ENCODE measurements at places on chromosomes 2 and 18.

- no peak for DNase-seq
These were observed 1.2 kb upstream of the ARHGAP28 start for GRCh38 chr18:6728331-6728730.

DNA sequence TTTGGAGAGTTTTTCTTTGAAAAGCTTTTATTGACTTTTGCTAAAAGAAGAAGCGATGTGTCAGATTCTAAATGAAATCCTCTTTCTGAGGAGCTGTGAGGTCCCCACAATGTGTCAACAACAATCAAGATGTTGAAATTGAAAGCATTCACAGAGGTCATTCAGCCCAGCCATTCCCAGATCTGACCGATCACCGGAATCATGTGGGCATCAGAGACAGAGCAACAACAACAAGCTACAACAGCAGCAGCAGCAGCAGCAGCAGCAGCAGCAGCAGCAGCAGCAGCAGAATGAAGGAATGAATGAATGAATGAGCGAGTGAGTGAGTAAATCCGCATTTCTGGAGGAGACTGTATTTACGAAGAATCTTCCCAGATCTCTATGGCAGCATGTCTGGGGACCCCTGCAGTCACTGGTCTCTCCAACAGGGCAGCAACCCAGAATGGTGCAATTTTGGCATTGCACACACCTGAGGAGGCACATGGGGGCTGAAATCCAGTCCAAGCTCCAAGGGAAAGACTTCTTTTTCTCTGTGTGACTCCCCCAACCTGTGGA, 299.0 kb downstream of the MYCN start:
- no peak for DNase-seq

DNA sequence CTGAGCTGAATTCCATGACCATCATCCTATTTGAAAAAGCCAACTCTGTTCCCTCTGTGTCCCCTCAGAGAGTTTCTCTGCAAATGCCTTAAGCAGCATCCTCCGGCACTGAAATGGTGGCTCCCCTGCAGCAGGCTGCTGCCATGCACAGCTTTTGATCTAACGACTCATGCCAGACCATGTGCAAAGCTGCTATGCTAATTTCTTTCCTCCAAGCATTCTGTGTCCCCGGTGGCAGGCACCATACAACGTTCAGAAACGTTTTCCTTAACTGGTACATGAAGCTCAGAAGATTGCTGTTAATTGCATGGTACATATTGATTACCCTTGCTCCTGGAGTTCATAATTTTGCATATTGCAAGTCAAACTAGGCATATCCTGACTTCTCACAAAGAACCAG, 336.8 kb downstream of the RBM43 start:
- no peak for DNase-seq

DNA sequence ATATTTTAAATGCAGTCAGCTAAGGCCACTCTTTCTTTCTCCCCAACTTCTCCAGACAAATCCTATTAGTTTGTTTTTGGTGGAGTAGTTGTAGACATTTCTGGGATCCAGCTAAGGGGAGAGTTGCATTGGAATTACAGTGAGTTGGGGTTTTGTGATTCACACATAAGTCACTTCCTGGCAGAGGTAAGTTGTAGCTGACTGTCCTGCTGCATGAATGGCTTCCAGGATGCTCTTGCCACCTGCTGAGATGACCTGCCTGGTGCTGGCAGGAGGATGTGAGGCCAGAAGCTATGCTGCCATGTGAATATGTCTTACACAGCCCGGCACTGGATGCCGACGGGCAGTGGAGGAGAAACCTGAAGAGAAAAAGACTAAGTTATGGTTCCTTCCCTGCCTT, 243.7 kb downstream of the TDRD15 start:
- DNase-seq, result no peak

DNA sequence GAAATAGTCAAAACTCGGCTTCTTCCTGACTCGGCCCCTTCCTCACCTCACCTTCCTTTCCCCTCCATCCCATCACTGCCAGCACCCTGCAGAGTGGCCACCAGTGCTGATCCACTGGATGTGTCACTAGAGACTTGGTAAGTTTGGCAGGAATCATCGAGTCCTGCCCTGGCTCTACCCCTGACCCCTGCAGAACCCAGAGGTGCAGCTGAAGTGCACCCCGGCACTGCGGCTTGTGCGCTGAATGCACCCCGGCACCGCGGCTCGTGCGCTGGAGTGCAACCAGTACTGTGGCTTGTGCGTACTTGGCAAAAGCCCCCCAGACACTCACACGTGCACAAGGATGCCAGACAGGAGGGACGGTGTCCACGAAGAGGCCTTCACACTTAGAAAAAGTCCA, 206.5 kb downstream of the SNTG2 start:
- DNase-seq, result no peak

- no peak for DNase-seq
These were observed 10.8 kb upstream of the KCNG2 start for GRCh38 chr18:79786786-79787526.

- no peak for DNase-seq
These were observed 8.5 kb downstream of the RTTN start for GRCh38 chr18:70197026-70197425.
